ENCODE measurements at places on chromosomes 16 and 17.

- DNase-seq = peak; percentile 73
These were observed 295.3 kb upstream of the PMFBP1 start for GRCh38 chr16:72467157-72467759.

DNA sequence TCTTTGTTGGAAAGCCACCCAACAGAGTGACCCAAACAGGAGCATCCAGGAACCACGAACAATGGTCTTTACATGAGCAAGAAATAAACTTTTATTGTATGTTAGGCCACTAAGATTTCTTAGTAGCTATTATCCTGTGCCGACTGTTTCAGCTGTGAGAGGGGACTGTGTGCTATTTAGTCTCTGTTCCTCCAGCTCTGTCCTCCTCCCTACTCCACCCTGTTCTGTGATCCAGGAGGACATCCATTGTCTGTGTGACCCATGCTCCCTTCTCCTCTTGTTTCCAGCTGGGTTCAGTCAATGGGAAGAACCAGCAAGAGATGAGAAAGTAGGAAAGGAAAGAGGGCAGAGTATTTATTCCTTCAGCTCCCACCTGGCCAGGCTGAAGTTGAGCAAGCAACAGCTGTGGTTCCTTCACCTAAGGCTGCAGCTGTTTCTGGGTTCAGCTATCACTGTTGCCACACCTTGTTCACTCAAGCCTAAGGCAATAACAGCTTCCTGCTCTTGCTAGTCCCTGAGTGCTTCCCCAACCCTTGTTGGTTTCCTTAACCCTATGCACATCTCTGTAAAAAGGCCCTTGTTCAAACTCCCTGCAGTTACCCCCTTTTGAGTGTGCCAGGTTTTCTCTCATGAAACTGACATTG, 14.9 kb upstream of the B4GALNT2 start:
- DNase-seq = peak; percentile 11

- no peak for DNase-seq
These were observed 6.8 kb upstream of the ACSM1 start for GRCh38 chr16:20704281-20704680.

GRCh38 chr17:2485543-2485942, 26.1 kb downstream of the METTL16 start:
- no peak for DNase-seq

DNA sequence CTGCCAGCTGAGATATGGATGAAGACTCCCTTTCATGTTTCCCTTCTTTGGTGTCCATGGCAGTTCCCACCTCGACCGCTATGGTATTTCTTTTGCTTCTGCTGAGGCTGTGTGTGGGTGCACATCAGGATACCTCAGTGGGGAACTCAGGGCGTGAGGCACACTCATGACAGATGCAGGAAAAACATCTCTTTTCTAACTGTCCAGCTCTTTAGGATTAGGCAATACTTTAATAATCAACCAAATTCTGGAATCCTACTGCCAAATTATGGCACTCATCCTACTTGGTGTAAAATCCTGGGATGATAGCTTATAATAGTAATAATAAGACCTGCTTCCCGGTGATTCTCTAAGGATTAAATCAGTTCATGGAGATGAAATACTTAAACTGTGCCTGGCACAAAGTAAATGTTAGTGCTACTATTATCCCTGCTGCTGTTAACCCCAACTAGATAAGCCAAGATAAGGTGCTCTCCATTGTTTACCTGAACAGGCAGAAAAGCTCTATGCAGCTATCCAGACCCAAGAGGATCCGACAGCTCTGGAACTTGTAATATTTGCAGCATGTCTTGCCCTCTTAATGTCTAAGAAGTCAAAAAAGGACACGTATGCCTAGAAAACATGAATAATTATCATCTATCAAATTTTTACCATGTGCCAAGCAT, 543.3 kb downstream of the WWOX start:
- DNase-seq = no peak

GRCh38 chr16:79640513-79641360, 40.2 kb upstream of the MAF start:
- peak; percentile 58 for DNase-seq

DNA sequence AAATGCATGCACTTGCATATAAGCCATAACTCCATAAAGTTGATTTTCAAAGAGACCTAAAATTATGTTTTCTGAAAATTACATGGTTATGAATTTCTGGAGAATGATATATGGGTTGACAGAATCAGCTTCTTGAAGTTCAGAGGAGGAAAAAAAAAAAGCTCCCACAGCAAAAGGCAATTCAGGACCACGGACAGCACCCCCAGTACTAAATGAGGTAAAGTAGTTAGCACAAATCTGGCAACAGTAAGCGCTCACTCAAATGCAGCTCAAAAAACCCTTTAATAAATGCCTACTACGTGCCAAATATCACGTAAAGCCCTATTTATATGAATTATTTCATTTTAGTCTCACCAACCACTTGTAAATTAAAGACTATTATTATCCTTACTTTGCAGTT, 135.2 kb downstream of the SHISA9 start:
- DNase-seq = peak; percentile 78

- DNase-seq = no peak
These were observed 74.7 kb upstream of the NKD1 start for GRCh38 chr16:50473356-50473945.

- no peak for DNase-seq
These were observed 292.6 kb upstream of the SOX9 start for GRCh38 chr17:71828182-71828596.

- no peak for DNase-seq
These were observed 583.7 kb downstream of the KCNJ2 start for GRCh38 chr17:70752966-70753467.

GRCh38 chr16:70453892-70454221, 538 bp upstream of the FCSK start:
- DNase-seq = no peak

- DNase-seq = peak; percentile 91
These were observed 56.5 kb downstream of the CYTH1 start for GRCh38 chr17:78725448-78726021.

GRCh38 chr16:58032710-58033293, 7.2 kb downstream of the MMP15 start:
- DNase-seq = no peak

DNA sequence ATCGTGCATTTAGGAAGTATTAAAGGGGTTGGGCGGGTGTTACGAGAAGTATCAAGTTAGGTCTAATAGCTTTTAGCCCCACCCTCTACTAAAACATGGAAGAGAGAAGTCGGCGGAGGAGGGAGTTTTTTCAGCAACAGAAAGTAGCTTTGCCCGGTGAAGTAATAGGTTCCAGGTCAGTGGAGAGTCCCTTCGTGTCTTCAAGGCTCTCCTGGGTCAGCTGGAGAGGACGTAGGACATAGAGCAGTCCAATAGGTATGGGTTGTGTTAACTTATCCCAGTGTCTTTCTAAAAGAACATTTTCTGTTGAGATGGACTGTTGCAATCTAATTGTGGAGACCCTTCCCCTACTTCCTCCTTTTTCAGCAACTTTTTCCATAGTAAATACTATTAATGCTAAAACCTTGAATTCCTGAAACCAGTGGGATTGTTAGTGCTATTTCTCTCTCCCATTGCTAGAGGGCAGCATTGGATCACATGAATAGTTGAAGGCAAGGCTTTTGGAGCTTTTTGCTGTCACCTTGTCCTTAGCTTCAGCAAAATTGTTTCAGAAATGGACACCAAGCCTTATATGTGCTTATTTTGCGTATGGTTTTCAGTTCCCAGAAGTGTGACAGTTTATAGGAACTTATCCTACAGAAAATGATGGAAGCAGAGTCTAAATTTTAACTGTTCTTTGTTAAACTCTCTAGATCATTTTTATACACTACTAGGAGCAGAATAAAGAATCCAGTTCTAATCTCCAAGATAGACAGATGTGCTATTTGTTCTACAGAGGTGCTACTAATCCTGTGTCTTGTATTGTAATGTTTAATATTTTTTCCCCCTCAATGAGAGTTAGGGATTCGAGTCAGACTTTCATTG, 38.4 kb downstream of the UTP18 start:
- peak; percentile 75 for DNase-seq

DNA sequence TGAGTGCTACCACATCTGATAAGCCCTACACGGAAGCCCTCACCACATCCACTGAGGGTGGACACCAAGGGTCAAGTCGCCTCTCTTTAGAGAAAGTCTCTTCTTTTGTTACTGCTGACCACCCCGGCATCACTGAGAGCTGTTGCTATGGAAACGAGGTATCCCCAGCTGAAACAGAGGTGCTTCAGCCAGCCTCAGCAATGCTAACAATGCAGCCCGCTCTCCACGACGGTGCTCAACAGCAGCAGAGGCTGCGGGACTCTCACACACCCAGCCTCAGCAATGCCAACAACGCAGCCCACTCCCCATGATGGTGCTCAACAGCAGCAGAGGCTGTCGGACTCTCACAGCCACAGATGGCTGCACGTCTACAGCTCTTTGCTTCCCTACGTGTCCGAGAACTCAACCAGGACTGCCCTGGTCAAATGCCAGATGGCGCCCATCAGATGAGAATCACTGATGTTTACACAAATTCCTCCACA, 41.4 kb downstream of the VPS53 start:
- no peak for DNase-seq

DNA sequence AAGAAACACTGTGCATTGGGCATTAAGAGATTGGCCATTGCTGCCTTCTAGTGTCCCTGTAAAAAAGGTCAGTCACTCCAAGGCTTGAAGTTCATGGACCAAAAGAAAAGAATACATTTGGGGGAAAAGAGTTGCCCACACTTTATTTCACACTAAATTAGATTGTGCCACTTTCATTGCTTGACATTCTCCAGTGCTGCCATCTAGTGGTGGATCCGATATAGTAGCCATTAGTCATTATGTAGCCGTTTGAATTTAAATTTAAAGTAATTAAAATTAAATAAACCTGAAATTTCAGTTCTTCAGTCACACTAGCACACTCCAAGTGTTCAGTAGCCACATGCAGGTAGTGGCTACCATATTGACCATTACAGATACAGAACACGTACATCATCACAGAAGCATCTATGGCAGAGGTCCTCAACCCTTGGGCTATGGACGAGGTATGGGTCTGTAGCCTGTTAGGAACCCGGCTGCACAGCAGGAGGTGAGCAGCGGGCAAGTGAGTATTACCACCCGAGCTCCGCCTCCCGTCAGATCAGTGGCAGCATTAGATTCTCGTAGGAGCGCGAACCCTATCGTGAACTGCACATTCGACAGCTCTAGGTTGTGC, 21.9 kb upstream of the CDH5 start:
- DNase-seq = peak; percentile 72
